ENCODE measurements at places on chromosomes 6 and 20. TPM values are rescaled to one million over a fixed set of nuclear protein-coding genes. Genes with fewer than 3 reads are reported as not detected.
A peak's percentile ranks its signal among the peaks of the same experiment; 100 is the strongest.

- no peak for DNase-seq
These were observed 200.9 kb downstream of the DLL1 start for GRCh38 chr6:170089963-170090362.

- no peak for DNase-seq
These were observed 44.2 kb upstream of the SLC9A8 start for GRCh38 chr20:49768204-49769047.

The FRK gene
- total RNA-seq: 3.7 TPM

- DNase-seq: no peak
These were observed 184.5 kb downstream of the KIF16B start for GRCh38 chr20:16388731-16389130.

- DNase-seq: no peak
These were observed 92.6 kb downstream of the ADGRB3 start for GRCh38 chr6:68727699-68728098.

DNA sequence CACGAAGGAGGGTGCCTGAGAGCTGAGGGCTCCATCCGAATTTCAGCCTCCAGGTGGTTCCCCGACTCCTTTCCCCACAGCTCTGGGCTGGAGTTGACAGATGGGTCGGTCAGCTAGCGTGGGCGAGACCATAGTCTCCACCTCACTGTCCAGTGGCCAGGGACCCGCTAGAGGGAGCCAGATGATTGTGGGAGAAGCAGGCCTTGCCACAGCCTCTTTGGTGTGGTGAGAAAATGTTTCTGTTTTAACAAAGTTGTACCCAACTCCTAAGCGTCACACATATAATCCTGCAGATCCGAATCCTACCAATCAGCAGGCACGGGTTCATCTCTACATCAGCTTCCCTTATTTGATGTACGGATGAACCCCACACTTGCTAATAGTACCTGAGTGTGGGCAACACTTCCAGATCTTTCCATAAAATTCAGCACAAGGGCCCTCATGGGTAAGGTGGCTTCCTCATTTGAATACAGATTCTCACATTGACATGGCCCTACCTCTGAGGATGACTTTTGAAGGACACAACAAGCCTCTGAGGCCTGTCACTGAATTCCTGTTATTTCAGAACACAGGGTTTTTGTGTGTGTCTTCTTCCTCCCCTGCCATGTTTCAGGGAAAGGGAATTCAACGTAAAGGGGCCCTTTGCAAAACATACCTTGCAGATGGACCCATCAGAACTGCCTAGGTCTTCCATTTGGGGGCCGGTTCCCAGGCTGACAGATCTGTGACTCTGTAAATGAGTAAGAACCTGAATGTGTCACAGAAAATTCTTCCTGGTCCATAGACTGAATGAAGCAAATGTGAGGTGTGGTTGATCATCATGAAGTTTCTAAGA is 103.2 kb upstream of the DUSP22 start:
- DNase-seq: peak; percentile 72

DNA sequence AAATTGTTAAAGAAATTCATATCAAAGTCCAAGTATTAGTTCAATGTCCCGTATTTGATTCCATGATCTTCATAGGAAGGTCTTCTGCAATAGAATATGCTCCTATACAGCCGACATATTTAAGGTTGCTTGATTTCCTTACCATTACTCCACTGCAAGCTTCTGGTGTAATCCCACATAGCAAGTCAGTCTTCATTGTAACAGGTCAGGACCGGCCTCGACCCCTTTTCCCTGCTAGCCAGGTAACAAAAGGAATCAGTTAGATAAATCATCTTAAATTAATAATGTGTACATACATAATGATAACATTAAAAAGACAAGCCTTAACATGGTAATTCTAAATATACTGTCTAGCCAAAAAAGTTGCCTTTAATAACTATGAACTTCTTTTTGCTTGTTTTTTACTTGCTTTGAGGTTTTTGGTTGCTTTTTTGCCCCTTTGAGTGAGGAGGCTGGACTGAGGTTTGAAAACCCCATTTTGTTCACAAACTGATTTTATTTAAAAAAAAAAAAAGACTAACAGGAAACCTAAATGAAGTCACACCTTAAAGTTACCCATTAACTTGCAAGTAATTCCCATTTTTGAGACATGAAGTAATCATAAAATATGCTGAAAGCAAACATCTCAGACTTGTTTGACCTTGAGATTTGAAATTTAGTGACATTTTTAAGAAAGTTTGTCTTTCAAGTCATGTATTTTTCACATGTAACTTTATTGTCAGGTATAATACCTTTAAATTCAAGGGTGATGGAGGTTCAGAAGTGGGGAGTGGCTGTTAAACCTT is 19.2 kb upstream of the SNX14 start:
- no peak for DNase-seq

The PXDC1 gene
- 6.3 TPM for total RNA-seq

The E2F1 gene
- total RNA-seq: 30.9 TPM

GRCh38 chr6:41724586-41725501 is 10.6 kb downstream of the TFEB start:
- DNase-seq: no peak

DNA sequence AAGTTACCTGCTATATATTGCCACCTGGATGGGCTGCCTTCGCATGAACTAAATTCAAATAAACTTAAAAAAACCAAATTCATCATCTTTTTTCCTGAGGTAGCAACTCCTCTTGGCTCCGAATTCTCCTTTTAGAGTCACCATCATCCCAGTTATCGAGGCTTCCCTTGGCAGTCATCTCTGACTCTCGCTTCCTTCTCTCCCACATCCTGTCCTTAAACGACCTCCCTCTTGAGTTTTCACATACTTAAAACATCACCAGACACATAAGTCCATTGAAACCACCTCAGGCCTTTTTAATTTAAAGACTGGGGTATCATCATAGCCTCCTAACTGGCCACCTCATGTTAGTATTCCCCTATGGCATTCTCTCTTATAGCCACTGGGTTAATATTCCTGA is 296.1 kb upstream of the FLRT3 start:
- no peak for DNase-seq

All from HCT116 (cell line).